ENCODE measurements at places on chromosomes 3 and 15.
A peak's percentile ranks its signal among the peaks of the same experiment; 100 is the strongest.

DNA sequence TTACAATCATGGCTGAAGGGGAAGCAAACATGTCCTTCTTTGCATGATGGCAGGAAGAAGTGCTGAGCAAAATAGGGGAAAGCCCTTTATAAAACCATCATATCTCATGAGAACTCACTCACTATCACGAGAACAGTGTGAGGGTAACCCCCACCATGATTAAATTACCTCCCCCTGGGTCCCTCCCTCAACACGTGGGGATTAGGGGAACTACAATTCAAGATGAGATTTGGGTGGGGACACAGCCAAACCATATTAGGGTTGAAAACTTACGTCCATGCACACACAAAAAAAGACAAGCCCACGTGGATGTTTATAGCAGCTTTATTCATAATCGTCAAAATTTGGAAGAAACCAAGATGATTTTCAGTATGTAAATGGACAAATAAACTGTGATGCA, 72.3 kb downstream of the RPL22L1 start:
- DNase-seq, result no peak

DNA sequence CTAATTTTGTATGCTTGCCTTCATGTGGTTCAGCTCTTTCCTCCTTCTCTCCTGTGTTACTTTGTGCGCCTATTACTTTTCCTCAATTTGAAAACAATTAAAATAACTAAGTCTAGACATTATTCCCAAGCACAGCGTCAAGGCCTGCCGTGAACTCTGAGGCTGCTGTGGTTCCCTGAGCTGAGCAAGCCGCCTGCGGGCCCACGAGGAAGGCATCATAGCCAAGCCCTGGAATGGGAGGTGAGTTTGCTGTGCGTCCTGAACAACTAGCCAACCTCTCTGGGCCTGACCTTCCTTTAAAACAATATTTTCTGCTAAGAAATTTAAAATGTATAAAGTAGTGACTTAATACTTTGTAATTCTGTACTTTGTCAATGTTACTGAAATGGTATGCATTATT, 327.2 kb downstream of the OCA2 start:
- no peak for DNase-seq

DNA sequence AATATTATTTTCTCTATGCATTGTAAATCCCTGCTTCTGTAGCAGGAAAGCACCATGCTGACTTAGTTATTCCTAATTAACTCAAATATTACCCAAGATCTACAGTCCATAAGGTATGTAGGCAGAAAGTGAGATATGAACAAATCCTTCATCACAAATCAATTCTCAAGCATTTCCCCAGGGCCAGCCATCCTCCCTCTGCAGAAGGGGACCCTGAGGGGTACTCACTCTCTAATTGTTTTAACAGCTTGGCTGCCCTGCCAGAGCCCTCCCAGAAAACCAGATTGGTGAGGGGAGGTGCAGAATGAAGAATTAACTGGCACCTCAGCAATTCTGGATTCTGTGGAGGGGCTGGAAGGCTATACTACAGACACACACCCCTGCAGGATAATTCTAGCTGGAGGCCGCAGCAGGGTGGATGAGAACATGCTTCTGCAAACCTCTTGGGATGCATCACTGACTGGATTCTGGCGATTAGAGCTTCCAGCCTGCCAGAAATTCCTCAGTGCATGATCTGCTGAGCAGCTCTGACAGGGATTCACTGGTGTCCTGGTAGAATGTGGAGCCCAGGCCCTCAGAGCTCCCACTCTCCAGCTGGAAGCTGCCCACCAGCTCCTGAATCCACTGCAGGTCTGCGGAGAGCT, 88.6 kb upstream of the HERC1 start:
- DNase-seq, result no peak

DNA sequence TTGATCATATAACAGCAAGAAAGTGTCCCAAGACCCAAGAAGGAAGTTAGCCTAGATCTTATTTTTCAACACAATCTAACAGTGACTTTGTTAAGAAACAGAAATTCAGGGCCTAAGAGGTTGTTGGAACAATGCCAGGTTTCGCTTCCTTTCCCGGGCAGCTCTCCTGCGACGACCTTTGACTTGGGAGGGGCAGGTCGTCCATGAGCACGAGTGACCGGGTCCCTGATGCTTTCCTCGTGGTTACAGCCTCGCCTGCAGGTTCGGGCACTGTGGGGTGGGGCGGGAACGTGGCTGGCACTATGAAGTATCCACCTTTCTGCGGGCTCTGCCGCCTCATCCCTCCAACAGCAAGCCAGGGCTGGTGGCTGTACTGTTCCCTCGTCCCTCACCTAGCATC, 90.1 kb upstream of the RGMA start:
- DNase-seq, result no peak

DNA sequence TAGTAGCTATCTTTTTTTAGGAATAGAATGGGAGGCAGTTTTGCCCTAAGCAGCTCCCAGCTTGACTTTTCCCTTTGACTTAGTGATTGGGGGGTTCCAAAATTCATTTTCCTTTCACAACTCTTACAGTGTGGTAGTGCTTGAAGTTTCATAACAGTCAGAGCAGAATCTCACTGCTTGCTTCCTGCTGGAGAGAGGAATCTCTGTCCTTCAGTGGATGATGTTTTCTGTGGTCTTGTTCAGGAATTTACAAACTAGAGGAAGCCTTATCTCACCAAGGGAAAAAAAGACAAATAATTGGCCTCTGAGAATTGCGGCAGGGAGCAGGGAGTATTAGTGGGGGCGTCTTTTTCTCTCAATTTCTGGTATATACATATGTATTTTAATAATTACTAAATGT, 326.6 kb upstream of the C2CD4B start:
- DNase-seq, result peak; percentile 79

GRCh38 chr3:63662500-63662899, 10.0 kb downstream of the SNTN start:
- DNase-seq, result peak; percentile 50

DNA sequence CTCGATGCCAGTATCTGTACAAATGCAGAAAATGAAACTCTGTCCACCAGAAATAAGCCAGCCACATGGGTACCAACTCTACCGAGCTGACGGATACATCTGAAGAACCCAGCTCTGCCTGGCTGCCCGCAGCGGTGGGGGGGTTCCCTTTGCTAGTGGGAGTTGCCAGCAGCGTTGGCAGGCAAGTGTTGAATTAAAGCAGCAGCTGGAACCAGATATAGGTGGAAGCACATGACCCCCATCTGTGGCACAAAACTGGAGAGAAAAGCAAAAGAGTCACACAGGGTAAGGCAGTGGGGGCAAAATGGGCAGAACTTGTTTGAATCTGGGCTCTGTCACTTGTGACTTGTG, 17.9 kb downstream of the CRYGS start:
- no peak for DNase-seq

DNA sequence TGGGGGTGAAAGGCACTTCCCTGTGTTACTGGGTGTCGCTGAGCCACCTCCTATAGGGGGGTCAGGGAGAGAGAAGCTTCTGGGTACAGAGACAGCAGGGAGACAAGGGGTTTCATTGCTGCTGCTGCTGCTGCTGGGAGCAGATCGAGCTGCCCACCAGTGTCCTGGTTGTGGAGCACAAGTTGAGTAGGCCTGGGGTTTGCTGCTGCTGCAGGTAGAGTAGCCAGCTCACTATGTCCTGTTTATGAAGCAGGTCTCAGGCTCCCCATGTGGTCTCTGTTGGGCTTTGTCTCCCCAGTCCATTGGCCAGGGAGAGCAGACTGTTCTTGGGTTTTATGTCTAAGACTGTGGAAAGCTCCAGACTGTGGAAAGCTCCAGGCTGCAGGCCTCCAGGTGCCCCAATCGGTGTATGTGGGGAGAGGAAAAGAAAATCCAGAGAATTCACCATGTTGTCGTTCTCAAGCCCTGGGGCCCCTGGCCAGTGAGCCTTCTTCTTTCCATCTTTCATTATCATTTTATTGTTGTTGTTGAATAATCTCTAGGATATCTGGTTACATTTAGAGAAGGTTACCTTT, 157.8 kb downstream of the ADAMTS17 start:
- no peak for DNase-seq

- peak; percentile 9 for DNase-seq
These were observed 1.2 kb upstream of the USF3 start for GRCh38 chr3:113697500-113698090.

- no peak for DNase-seq
These were observed 32.3 kb upstream of the MAP3K13 start for GRCh38 chr3:185330644-185331043.

- DNase-seq, result peak; percentile 93
These were observed 18.4 kb downstream of the LRCH3 start for GRCh38 chr3:197809356-197810020.

DNA sequence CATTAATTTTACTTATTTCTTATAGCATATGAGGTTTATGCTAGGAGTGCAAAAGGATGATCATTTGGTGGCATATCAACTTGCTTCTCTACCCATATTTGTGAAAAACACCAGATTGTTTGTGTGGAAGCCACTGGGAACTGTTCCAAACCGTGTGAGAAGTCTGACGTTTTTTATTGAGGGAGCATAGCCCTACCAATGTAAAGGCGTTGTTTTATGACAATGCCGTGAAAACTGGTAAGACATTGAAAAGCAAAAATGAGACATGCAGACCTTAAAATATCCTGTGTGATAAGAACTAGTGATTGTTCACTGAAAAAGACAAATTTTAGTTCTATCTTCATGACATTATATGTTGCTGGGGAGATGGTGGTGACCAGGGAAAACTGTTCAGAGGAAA, 87.8 kb downstream of the CHL1 start:
- no peak for DNase-seq

DNA sequence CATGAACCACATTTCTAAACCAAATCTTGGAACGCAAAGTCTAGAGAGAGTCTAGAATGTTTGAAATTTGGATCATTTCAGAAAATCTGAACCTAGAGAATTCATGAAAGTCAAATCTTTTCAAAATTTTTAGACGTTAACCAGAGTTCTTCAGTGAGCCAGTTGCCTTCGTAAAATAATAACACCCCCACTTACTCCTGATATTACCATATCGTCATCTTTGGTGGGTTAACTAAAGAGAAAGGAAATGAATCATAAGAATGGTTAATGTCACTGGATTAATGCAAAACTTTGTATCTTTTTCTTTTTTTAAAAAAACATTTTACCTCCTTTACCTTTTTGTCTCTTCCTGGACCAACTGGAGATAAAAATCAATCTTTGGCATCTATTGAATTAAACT, 1.2 kb upstream of the ZBED2 start:
- no peak for DNase-seq

GRCh38 chr15:96107916-96108315, 222.6 kb upstream of the NR2F2 start:
- peak; percentile 64 for DNase-seq

- peak; percentile 6 for DNase-seq
These were observed 4.8 kb upstream of the RBP2 start for GRCh38 chr3:139481116-139481515.

DNA sequence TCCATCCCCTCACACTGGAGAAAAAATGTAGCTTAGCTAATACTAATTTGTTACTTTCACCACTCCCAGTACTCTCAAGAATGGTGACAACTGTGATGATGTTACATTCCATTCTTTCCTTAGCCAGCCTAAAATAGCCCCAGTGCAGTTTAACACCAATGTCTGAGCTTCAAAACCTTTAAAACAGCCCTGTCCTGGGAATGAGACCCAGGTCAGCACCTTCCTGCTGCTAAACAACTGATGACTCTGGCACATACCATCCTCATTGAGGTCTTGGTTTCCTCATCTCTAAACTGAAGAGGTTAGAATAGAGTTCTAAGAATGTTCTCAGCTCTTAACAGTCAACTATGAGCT, 3.8 kb downstream of the SCAMP2 start:
- DNase-seq, result peak; percentile 46

- DNase-seq, result no peak
These were observed 112.5 kb upstream of the CADPS start for GRCh38 chr3:62987721-62988120.

- no peak for DNase-seq
These were observed 5.7 kb downstream of the SLC28A1 start for GRCh38 chr15:84889991-84890669.

DNA sequence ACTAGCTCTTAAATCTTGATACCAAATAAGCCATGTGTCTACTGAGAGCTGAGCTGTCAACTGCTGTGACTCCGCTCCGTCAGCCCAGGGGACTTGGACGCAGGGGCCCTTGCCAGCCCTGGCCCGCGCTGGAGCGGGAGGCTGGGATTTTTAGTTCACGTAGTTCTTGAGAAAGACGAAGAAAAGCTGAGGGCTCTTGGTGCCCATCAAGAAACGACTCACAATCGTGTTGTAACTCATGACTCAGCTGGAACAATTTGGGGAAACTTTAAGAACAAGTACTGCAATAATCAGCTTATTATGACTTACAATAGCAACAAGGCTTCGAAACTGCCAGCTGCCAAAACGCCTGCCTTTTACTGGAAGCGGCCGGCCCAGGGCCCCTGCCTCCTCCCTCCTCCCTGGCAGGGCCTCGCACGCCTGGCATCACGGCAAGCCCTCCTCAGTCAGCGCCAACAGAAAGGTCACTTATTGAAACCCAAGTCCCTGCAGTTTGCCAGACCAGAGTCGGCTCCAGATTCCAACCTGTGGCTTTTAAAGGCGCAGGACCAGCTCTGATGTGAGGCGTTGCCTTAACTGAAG, 60.3 kb downstream of the RGMA start:
- peak; percentile 77 for DNase-seq

DNA sequence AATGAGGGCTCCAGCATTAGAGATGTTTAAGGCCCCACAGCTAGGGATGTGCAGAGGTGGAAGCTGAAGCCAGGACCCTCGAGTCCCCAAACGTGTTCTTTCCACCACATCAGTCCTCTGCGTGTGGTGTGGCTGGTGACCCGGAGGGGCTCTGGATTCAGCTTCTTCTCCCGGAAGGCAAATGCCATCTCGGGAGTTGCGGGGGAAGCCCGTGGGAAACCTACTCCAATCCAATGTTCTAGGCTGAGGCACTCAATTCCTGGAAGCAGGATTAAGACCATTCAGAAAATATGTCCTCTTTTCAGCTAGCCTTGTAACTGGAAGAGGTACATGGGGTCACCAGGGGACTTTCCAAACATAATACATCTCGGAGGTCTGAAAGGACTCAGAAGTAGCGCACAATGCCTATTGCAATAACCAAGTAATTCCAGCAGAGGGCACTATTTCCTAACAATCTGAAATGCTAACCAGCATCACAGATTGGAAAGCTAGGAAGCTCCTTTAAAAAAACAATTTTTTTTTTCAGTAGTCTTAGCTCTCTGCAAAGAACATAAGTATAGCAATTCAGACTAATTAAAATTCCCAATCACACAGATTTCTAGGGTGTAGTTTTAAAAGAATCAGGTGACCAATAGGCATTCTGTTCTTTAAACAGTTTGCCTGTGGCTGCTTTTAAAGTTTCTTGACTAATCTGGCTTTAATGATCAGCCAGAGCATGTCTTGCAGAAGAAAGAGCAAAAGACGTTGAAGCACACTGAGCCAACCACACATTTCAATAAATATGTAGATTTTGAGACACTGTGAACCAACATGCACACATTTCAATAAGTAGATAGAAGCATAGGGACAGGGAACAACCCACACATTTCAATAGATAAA, 36.1 kb downstream of the BNC1 start:
- peak; percentile 73 for DNase-seq

- no peak for DNase-seq
These were observed at the start of gene WNT7A for GRCh38 chr3:13879946-13880810. Gene WNT7A, minus strand, starts transcription at chr3:13880071. Its CDS starts 255 bp downstream, at chr3:13879816.

DNA sequence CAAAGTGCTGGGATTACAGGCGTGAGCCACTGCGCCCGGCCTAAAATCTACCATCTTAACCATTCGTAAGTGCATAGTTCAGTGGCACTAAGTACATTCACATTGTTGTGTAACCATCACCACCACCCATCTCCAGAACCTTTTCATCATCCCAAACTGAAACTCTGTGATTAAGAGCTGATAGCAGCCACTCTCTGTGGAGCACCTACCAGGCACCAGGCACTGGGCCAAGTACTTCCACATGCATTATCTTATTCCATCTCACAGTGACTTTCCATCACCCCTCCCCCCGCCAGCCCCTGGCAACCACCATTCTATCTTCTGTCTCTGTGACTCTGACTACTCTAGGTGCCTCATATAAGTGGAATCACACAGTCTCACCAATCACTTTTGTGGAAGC, 2.3 kb upstream of the INSYN1 start:
- peak; percentile 8 for DNase-seq

Measured in EH (cell line).